Activated T-helper 1 cell treated with Interleukin-2 at 50 U/mL for 16 hours (primary cell): ENCODE measurements at places on chromosomes 2 and 18.
A peak's percentile ranks its signal among the peaks of the same experiment; 100 is the strongest.

DNA sequence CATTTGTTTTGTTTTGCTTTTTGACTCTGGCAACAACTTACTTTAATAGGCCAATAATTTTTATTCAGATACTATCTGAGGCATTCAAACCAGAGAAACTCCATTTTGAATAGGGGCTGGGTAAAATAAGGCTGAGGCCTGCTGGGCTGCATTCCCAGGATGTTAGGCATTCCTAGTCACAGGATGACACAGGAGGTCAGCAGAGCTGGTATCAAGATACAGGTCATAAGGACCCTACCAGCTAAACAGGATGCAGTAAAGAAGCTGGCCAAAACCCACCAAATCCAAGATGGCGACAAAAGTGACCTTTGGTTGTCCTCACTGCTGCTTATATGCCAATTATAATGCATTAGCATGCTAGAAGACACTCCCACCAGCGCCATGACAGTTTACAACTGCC is 102.2 kb upstream of the XPO1 start:
- DNase-seq = no peak

- peak; percentile 7 for DNase-seq
Observed at GRCh38 chr18:59056706-59057492, 82.8 kb upstream of the SEC11C start.

- no peak for DNase-seq
Observed at GRCh38 chr2:205872716-205873115, 190.4 kb downstream of the NRP2 start.

DNA sequence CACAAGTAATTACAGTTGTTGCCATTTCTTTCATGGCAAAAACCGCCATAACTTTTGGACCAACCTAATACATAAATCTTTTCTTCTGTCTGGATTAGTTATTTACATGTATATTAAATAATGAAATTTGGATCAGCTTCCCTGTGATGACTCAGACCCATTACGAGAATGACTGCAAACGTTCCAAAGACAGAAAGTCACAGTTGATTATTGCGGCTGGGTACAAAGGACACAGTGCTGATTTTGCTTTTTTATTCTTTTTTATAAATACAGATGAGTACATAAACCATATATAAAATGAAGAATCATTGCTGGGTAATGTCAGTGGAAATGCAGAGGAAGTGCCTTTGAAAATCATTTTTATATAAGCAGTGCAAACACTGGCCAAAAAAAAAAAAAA is 126.2 kb downstream of the TWIST2 start:
- no peak for DNase-seq

GRCh38 chr2:196368546-196369225 is 197.3 kb upstream of the STK17B start:
- no peak for DNase-seq

- DNase-seq = no peak
Observed at GRCh38 chr2:31674446-31674845, 93.7 kb upstream of the SRD5A2 start.

DNA sequence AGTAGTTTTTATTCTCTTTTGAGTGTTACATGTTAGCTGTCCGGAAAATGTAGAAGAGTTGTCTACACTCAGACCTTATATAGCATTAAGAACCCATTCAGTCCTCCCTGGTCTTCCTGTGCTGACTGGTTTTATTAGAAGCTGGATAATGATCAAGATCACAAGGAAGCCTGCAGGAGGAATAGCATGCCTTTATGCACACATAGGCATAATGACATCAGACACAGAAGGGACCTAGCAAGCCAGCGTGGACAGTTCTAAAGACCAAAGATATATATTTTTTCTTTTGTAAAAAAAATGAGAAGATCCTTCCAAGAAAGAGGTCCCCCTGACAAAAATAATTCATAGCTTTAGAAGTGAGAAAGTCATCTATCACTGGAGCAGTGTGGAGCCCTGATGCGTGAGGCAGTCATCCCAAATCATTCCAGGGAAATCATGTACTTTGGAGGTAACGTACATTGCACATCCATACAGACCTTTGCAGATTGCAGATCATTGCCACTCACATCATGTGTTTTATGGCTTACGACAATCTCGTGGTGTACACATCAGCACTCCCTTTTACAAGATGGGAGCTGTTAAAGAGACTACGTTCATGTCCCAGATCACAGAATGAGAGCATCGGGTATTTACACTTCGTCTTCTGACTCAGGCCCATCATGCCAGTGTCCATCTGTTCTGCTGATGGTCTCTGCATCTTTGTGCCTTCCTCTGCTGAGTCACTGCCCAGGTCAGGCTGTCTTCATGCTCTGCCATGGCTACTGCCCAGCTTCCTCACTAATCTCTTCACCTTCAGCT is 334.0 kb downstream of the SOCS6 start:
- no peak for DNase-seq

GRCh38 chr2:143545059-143545948 is 416.1 kb downstream of the ARHGAP15 start:
- DNase-seq = no peak

- no peak for DNase-seq
Observed at GRCh38 chr18:43664487-43665008, 387.3 kb upstream of the SYT4 start.

DNA sequence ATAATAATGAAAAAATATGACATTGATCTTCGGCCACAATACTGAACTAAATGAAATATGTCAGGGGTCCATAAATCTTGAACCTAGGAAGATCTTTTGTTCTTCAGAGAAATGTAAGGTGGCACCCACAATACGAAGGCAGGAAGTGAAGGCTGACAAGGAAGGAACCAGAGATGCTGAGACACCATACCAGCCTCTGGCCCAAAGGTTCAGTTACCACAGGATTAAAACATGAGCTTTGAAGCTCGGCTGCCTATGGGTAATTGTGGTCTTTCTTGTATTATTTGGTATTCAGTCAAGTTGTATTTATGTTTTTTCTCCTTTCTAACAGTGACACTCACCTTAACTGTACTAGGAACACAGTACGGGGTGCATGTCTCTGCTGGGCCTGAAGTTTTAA is 448.8 kb upstream of the SETBP1 start:
- no peak for DNase-seq

- no peak for DNase-seq
Observed at GRCh38 chr2:96090196-96090926, 26.0 kb downstream of the ADRA2B start.

- no peak for DNase-seq
Observed at GRCh38 chr2:46983065-46983801, 67.6 kb upstream of the MCFD2 start.

GRCh38 chr18:44943311-44943881 is 262.7 kb downstream of the SETBP1 start:
- no peak for DNase-seq

GRCh38 chr2:187547353-187547979 is 6.8 kb downstream of the TFPI start:
- DNase-seq = no peak

DNA sequence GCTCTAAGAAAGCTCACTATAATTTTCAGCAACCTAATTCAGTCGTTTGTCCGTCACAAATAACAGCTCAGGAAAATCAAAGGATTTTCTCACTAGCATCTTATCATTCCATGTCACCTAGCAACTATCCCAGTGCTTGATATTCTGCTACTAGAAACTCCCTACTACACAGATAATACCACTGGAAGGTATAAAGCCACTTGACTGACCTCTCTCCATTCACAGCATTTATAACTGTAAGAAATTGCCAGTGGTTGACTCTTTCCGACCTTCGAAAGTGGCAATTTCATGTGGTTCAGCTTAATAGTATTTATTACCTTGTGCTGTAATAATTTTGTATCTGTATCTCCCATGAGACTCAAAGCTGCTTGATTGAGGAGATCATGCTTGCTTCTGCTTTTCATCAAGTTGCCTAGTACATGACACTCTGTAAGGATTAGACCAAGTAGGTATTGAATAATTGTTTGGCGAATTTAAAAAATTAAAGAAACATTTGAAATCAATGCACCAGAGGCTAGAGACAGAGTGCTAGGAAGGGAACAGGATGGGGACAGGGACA is 79.6 kb upstream of the TACR1 start:
- DNase-seq = no peak

DNA sequence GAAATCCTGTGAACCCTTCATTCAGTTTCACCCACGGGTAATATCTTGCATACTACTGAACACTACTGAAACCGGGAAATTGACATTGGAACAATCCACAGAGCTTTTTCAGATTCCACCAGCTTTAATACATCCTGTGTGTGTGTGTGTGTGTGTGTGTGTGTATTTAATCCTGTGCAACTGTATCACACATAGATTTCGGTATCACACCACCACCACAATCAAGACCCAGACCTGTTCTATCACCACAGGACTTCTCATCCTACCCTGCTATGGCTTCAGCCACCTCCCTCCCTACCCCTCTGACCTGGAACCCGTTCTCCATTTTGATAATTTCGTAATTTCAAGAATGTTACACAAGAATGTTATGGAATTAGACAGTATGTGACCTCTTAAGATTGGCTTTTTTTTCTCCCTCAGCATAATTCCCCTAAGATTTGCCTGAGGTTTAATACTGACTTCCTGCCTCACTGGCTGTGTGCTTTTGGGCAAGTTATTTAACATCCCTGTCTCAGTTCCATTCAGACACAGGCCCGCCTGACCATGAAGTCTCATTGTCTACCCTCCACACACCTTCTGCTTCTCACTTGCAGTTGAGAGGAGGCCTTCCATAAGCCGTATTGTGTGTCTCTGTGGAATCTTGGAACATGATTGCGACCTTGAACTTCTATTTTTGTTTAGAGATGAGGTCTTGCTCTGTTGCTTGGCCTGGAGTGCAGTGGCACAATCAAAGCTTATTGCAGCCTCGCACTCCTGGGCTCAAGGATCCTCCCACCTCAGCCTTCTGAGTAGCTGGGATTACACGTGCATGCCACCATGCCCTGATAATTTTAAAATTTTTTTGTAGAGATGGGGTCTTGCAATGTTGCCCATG is 14.4 kb upstream of the TMEM131 start:
- no peak for DNase-seq

GRCh38 chr18:29156531-29156930 is 979.6 kb upstream of the CDH2 start:
- no peak for DNase-seq

DNA sequence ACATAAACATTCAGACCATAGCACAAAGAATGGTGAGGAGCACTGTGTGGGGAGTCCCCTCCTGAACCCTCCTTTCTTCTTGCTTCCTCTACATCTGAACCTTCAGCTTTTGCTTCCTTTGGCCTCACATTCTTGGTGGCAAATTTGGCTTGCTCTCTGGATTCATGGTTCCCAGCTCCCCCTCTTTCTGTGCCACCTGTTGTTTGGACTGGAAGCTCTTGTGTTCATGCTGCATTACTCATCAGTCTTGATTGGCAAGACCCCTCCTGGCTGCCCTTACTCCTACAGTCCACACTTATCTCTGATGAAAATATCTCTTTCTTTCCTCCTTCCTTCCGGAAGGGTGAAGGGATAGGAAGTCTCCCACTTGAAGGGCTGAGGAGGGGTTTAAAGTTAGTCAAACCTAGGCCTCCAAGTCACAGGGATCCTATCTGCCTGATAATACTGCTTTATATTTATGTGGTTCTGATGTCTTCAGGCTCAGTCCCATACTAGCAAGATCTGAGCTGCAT is 70.0 kb downstream of the MYO3B start:
- no peak for DNase-seq
